A549 treated with RU486 at 1 μM for 4 hours (cell line): ENCODE measurements at places on chromosomes 7 and 10. TPM values are rescaled to one million over a fixed set of nuclear protein-coding genes. Genes with fewer than 3 reads are reported as not detected.

FUOM gene
- 10.7 to 19.0 TPM (median 13.1 TPM) in 5 replicates for total RNA-seq

PPP1R3C gene
- total RNA-seq: 8.2 to 14.6 TPM (median 13.5 TPM) in 5 replicates

TWNK gene
- 40.4 to 51.7 TPM (median 47.3 TPM) in 5 replicates for total RNA-seq

ACSL5 gene
- total RNA-seq: 0.14 to 0.32 TPM (median 0.24 TPM) in 4 of 5 replicates, not detected in the other

MPP7 gene
- 0.06 to 0.23 TPM (median 0.10 TPM) in 3 of 5 replicates, not detected in the others for total RNA-seq

TWIST1 gene
- total RNA-seq: 3.2 to 4.8 TPM (median 3.7 TPM) in 5 replicates

VSTM2A gene
- not detected in 5 replicates for total RNA-seq

DOCK4 gene
- total RNA-seq: 2.5 to 6.0 TPM (median 5.4 TPM) in 5 replicates

ZMIZ1 gene
- total RNA-seq: 54.7 to 68.0 TPM (median 62.1 TPM) in 5 replicates

UNCX gene
- total RNA-seq: 0.06 to 0.09 TPM (median 0.08 TPM) in 4 of 5 replicates, not detected in the other

HYAL4 gene
- not detected in 5 replicates for total RNA-seq

GPR15LG gene
- total RNA-seq: not detected in 5 replicates

CCDC7 gene
- 0.22 to 1.5 TPM (median 0.54 TPM) in 5 replicates for total RNA-seq
